NT2/D1 (cell line): ENCODE measurements at places on chromosomes 16 and 17.

GRCh38 chr17:32894245-32894644 is 17.3 kb upstream of the MYO1D start:
- DNase-seq, result no peak

GRCh38 chr16:86248310-86248905 is 261.9 kb upstream of the FOXF1 start:
- no peak for DNase-seq

- no peak for DNase-seq
Measured at GRCh38 chr16:64459402-64459801, 662.5 kb downstream of the CDH11 start.

DNA sequence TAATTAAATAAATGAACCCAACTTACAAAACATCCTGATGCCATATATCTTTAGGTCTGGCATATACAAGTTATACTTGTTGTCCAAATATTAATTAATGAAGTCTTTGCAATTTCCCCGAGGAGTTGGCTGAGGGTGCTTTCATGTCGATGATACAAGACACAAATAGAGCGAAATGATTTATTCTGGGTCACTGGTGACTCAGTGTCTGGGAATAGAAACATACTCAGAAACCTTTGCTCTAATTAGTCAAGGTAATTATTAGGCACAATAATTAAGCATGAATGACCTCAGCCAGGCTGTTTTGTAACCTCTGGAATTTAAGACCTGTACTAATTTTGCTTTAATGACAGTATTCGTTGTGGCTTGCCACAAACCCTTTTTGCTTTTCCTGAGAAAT is 37.0 kb upstream of the HAPSTR1 start:
- DNase-seq, result no peak
